ENCODE measurements at places on chromosomes 2 and 18. TPM values are rescaled to one million over a fixed set of nuclear protein-coding genes. Genes with fewer than 3 reads are reported as not detected.

The CD28 gene
- total RNA-seq: 0.28 TPM

The ELOA2 gene
- not detected for total RNA-seq

The RGPD3 gene
- 0.04 TPM for total RNA-seq

The CD8B2 gene
- total RNA-seq: not detected

The UGT1A6 gene
- 11.2 TPM for total RNA-seq

The C2orf78 gene
- not detected for total RNA-seq

Data from esophagus mucosa (tissue), 1 donor.